D341Med (cell line): ENCODE measurements at places on chromosomes 6 and 20.

DNA sequence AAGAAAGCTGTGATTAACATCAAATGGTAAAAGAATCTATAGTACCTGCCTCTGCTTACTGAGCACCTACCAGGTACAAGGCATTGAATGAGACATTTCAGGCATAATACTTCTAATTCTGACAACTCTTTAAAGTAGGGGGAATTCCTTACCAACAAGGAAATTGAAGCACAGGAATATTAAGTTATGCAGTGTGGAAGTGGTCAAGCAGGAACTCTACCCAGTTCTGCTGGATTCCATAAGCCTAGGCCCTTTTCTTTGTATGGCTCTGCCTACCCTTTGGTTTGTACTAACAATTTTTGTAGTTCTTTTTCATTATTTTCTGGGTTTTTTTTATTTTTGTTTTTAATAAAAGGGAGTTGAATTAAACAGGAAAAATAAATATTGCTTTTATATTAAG lies 114.5 kb downstream of the MAP3K5 start:
- no peak for DNase-seq

GRCh38 chr6:107209406-107210305 lies 94.3 kb upstream of the BEND3 start:
- DNase-seq = no peak

- no peak for DNase-seq
Measured at GRCh38 chr6:139486476-139486799, 112.0 kb upstream of the CITED2 start.

DNA sequence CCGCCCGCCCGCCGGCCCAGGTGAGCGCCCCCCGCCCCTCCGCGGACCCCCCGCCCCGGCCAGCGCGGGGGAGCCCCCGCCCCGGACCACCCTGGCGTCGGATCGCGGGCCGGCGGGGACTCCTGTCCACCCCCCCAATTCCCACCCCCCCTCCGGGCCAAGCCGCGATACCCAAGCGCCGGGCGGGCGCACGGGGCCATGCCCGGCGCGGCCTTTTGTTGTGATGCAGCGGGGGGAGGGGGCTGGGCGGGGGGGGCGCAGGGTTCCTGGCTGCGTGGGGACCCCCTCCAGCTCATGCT lies 245 bp downstream of the SRC start:
- no peak for DNase-seq

- DNase-seq = peak; percentile 33
Measured at GRCh38 chr20:10430000-10430466, 4.0 kb downstream of the MKKS start.

DNA sequence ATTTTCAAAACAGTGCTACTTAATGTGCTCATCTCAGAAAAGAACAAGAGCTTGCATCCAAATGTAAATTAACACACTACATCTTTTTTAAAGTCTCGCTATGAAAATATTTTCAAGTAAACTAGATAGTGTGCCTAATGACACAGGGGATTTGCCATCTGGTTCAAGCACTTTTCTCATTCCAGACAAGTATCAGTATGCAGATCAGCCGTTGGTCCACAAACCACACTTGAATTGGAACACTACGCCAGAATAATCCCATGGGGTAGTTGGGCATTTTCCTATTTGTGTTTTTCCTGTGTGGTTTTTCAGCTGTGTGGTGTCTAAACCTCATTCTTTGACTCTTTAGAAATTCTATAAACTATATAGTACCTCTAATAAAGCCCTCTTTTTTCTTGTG lies 256.2 kb downstream of the EPHA7 start:
- no peak for DNase-seq

DNA sequence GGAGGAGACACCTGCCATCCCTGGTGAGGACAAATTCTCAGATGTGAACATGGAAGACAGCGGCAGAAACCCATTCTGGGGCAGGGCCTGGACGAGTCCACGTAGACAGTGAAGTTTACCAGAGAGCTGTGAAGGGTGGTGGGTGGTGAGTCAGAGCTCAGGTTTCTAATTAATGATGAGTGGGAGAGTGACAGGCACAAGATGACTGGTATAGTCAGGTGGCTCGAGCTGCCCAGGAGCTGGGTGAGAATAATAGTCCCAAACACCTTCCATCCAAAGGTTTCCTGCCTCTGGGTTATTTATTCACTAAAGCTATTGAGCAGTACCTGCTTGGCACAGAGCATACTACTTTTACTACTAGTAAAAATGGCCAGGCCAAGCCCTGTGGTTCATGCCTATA lies 6.0 kb downstream of the TLDC2 start:
- DNase-seq = no peak

- no peak for DNase-seq
Measured at GRCh38 chr20:63248835-63249591, 5.2 kb downstream of the NKAIN4 start.

DNA sequence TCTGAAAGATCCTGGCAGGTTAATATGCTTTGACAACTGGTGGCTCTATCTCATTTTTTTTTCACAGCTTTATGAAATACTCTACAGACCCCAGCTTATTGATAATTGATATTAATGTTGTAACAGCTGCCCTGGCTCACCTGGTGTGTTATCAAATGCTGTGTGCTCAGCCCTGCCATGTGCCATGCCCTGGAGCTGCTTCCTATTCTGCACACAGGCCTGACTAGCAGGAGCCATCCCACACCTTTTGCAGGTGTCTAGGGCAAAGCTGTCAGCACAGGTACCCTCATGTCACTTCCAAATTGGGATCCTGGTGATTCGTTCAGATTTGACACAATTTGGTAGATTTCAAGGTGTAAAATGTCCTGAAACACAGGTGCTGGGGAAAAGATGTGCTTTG lies 254.6 kb upstream of the MAN1A1 start:
- DNase-seq = no peak
